Stimulated activated CD4-positive, alpha-beta T cell treated with anti-CD3 and anti-CD28 coated beads, Interleukin-15, amount 100 ng/mL, for 1 hour (primary cell): ENCODE measurements at places on chromosomes 5 and 9.

DNA sequence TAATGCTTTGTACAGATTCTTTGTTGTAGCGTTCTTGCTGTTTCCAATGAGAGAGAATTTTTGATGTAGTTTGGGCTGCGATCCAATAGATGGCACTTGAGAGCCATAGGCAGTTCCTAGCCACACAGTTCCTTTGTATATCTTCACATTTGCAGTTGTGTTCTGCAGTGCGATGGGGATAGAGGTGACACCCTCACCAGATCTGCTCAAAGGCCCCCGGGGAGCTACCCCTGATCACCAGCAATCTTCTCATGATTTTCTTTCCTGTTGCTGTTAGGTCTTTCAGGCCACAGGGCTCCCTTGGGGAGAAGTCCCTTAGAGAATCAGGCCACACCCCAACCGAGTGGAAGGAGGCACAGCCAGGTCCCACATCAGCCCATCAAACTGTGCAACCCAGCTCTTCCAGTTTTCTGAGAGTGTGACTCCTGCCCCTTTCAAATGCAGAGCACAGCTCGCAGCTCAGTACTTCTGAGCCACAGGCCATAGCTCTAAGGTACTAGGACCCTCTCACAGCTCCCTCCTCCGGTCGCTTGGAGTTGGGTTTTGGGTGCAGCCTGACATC is 353.7 kb downstream of the SLCO4C1 start:
- DNase-seq = no peak

DNA sequence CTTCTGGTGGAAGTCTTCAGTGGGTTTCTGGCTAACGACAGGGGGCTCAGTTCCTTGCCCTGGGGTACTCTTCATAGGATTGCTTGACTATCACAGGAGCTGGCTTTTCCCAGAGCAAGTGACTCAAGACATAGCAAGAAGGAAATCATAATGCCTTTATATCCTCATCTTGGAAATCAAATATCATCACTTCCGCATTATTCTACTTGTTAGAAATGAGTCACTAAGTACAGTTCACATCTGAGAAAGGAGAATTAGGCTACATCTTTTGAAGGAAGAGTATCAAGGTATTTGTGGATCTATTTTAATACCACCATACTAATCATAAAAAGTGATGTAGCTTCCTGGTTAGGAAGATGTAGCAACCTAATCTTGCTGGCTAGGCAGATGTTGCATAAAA is 148.2 kb upstream of the RAI14 start:
- no peak for DNase-seq

- DNase-seq = peak; percentile 60
Measured at GRCh38 chr5:172932313-172933017, 26.8 kb upstream of the RPL26L1 start.

- DNase-seq = peak; percentile 18
Measured at GRCh38 chr5:139636207-139636792, 11.8 kb upstream of the CXXC5 start.

GRCh38 chr5:149665416-149666175 is 64.5 kb upstream of the PPARGC1B start:
- DNase-seq = no peak

- no peak for DNase-seq
Measured at GRCh38 chr5:36202521-36202961, 39.2 kb downstream of the NADK2 start.

- DNase-seq = no peak
Measured at GRCh38 chr9:33378121-33378795, 24.1 kb downstream of the AQP7 start.

GRCh38 chr5:74232276-74232675 is 408.3 kb downstream of the ENC1 start:
- DNase-seq = no peak

DNA sequence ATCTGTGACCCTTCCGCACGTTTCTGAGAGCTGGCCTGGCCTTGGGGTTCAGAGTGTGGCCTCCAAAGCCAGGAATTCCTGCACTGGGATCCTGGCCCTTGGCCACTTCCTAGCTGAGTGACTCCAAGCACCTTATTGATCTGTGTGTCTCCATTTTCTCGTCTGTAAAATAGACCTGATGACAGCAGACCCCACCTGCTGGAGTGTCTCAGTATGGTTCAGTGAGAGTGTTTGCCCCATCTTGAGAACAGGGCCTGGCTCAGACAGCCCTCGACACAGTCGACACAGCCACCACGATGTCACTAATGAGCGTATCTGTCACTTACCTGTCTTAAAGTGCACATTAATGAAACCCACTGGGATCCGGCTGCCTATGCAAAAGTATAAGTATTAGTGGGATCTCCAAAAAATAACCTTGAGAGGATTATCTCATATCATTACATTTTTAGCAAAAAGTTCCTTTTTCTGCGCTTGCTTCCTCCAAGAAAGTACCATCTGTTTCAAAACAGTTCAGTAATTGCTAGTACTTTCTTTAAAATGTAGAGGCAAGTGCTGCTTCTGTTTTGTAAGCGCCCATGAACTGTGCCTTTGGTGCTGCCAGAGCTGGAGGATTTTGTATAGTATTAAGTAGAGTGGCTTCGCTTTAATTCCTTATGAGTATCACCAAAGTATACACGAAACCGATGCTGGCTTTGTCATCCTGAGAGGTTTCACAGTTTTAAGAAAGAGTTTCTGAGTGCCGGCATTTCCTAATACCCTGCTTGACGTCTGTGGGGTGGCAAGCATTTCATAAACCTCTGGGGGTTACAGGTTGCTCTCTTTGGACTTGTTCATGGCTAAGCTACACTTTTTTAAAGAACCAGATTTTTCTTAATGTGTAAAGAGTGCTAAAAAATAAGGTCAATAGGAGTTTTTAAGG is 31.7 kb downstream of the UBE2QL1 start:
- DNase-seq = no peak
